Fibroblast of skin of right biceps (primary cell): ENCODE measurements at places on chromosomes 2 and 18.
A peak's percentile ranks its signal among the peaks of the same experiment; 100 is the strongest.

GRCh38 chr2:72678024-72678423 is 147.8 kb downstream of the EXOC6B start:
- DNase-seq, result no peak

GRCh38 chr2:207397917-207398655 is 131.7 kb upstream of the CREB1 start:
- DNase-seq, result peak; percentile 61

GRCh38 chr2:170464268-170464667 is 250.9 kb upstream of the SP5 start:
- no peak for DNase-seq

- no peak for DNase-seq
Observed at GRCh38 chr2:232368311-232368731, 10.2 kb upstream of the ALPP start.

GRCh38 chr2:79189465-79189864 is 29.9 kb upstream of the REG3A start:
- DNase-seq, result no peak

- no peak for DNase-seq
Observed at GRCh38 chr2:158776231-158776630, 18.9 kb upstream of the DAPL1 start.

DNA sequence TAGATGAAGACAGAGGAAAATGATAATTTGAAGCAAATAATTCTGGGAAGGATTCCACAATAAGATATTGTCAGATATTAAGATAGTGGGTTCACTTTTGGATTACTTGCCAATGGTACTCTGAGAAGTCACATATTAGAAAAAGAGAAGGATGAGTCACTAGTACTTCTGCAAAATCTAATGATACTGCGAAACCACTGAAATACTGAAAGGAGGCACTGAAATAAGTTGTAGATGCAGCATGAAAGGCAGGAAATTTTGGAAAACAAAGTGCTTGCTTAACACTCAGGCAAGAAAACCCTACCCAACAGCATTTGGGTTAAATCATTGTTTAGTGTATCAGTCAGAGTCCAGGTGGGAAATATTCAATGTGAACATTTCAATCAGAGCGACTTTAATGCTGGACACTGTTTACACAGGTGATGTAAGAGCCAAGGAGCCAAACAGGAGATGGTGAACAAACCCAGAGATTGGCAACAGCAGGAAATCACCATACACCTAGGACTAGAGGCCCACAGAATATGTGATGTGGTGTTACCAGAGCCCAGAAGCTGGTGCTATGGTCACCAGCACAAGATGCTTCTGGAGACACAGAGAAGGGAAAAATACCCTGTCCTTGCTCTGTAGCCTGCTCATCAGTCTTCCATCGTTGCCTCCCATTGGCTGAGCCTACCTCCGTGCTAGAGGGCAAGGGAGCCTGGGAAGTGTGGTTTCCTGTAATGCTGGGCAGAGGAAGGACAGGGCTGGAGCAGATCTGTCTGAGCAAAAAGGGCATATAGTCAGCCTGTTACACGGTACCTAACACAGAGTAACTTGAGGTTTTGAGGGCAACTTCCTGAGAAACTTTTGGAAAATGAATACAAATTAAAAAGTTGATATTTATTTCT is 204.7 kb upstream of the ITGA4 start:
- no peak for DNase-seq

DNA sequence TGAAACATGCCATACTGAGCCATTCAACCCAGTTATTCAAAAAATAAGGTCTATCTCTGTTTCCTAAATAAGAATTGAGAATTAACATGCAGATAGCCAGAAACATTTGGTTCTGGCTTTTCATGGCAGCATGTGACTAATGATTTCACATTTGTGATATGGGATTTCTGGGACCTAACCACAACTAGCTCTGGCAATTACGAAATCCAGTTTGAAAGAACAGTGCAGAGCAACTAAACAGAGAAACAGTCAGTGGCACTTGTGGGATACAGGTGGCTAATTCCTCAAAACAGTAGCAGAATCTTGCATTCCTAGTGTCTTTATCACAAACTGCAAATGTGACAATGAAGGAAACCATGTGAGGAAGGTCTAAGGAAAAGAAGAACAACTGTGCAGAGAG is 637.8 kb upstream of the CHAC2 start:
- DNase-seq, result peak; percentile 83

DNA sequence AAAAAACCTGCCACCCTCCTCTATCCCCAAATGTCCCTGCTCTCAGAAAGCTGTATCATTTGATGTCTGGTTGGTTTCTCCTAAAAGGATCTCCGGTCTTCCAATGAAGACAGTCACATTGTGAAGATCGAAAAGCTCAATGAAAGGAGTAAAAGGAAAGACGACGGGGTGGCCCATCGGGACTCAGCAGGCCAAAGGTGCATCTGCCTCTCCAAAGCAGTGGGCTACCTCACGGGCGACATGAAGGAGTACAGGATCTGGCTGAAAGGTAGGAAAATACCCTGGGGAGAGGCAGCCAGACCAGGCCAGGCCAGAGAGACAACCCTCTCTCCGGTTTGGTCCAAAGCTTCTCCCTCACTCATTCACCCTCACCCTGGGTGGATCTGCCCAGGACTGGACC is 10.3 kb downstream of the SLC14A2 start:
- DNase-seq, result no peak

- no peak for DNase-seq
Observed at GRCh38 chr2:181376442-181376841, 80.7 kb upstream of the ITGA4 start.

DNA sequence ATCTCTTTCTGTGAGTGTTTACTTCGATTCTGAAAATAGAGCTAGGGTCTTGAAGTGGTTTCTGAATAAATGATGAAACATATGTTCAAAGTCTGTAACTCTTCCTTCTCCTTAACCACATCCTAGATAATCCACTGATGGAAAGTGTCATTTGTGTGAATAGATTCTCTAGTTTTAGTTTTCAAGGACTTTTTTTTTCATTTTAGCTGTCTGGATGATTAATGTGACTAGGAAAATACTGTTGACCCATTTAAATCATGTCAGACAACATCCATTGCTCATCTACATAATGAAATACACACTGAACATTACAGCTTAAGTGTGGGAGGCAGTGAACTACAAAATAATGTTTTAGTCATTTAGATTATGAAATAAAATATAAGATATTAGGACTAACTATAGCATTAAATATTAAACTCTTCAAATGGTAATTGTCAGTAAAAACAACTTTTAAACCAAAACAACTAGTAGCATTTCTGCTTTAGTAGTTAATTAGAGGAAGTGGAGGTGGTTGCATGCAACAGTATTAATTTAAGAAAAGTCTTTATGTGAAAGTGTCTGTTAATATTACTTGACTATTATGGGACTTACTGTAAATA is 39.1 kb upstream of the DLX1 start:
- peak; percentile 40 for DNase-seq

GRCh38 chr2:128162266-128162665 is 71.3 kb downstream of the UGGT1 start:
- DNase-seq, result no peak

DNA sequence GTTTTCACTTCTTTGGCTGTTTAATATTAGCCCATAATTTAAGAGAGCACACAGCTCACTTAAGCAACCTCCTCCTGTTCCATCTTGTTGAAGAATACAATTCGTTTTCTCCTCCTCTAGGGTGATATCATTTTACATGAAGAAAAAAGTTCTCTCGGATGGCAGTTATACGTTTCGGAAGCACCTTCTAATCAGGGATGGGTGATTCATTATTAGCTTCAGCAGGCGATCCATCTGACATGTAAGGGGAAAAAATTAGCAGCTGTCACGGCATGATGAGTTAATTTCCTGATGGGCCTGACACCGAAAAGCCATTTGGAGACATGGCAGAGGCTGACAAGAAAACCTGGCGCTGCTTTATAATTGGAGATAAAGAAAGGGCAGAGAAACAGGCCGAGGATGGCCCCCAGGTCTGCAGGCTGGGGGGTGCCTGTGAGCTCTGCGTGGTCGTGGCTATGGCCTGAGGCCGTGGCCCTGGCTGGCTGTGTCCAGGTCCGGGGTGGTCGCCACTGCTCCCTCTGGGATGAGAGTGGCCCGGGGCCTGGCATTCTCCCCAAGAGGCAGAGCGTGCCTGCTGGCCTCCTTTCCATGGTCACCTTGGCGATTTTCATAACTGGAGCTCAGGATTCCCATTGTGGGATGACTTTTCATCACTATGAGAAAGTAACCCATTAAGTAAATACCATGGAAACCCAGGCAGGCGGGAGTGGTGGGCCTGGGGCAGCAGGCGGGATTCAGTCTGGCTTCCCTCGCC is 140.1 kb downstream of the PTGR3 start:
- DNase-seq, result peak; percentile 6

- no peak for DNase-seq
Observed at GRCh38 chr2:215833531-215834162, 179.7 kb downstream of the MREG start.

GRCh38 chr2:178674122-178674521 is 133.1 kb downstream of the TTN start:
- no peak for DNase-seq

DNA sequence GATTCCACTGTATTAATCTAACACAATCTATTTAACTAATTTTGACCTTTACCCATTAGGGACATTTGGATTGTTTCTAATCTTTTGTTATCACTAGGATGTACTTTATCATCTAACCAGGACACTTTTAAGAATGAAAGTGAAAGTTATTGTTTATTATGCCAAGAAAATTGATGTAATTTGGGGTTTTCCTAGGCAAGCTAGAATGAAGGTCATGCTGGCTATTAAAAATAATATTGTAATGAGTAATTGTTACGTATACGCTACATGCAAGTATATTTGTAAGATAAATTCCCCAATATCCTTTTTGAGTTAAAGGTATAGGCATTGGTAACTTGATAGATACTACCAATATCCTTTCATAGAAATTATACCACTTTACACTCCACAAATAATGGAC is 74.6 kb downstream of the COL5A2 start:
- peak; percentile 23 for DNase-seq

- DNase-seq, result peak; percentile 80
Observed at GRCh38 chr2:1553671-1554295, 140.5 kb downstream of the TPO start.

- DNase-seq, result no peak
Observed at GRCh38 chr2:43241558-43241957, 15.2 kb upstream of the ZFP36L2 start.

DNA sequence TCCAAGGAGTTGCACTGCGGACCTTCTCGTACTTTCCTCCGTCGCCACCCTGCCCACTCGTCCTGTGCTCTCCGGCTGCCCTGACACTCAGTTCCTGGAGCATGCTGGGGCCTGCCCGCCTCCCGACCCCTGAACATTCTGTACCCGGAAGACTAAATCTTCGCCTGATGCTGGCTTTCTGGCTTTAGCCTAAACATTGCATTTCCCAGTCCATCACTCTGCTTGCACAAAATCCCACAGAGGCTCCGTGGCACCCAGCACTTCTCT is 550 bp upstream of the SFXN5 start:
- DNase-seq, result no peak

GRCh38 chr2:86256982-86257381 is 57.7 kb downstream of the MRPL35 start:
- no peak for DNase-seq

GRCh38 chr18:22734791-22735627 is 198.1 kb upstream of the RBBP8 start:
- peak; percentile 78 for DNase-seq

DNA sequence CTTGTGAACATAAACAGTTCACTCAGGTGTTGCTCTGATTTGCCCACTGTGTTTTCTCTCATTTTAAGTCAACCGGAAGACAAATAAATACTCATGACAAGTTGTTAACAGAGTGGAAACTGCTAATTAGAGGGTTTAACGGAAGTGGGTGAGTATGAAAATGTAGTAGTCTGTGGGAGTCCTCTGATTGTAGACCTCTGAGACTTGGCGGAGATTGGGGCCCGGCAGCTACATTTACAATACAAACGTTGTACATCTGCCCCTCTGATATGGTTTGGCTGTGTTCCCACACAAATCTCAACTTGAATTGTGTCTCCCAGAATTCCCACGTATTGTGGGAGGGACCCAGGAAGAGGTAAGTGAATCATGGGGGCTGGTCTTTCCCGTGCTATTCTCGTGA is 107.3 kb upstream of the FAM98A start:
- DNase-seq, result no peak

GRCh38 chr2:8554296-8554806 is 127.5 kb upstream of the ID2 start:
- no peak for DNase-seq

- no peak for DNase-seq
Observed at GRCh38 chr18:38313831-38314230, 748.2 kb upstream of the CELF4 start.

DNA sequence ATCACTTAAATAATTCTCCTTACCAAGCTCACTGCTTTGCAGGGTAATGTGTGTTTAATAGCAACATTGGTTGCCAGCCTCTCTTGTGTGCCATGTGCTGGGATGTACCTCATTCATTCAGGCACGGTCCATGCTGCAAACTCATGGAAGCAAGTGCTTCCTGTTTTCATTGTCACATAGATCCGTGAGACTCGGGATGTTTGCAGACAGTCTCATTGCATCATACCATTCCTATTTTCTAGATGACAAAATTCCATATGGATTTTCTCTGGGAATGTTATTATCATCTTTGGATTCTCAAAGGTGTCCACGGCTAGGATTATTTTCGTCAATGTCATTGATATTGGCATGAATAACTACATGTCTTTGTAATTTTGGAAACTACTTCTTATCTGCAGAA is 60.0 kb upstream of the HDAC4 start:
- no peak for DNase-seq

GRCh38 chr18:32243358-32243757 is 53.5 kb downstream of the MEP1B start:
- no peak for DNase-seq

DNA sequence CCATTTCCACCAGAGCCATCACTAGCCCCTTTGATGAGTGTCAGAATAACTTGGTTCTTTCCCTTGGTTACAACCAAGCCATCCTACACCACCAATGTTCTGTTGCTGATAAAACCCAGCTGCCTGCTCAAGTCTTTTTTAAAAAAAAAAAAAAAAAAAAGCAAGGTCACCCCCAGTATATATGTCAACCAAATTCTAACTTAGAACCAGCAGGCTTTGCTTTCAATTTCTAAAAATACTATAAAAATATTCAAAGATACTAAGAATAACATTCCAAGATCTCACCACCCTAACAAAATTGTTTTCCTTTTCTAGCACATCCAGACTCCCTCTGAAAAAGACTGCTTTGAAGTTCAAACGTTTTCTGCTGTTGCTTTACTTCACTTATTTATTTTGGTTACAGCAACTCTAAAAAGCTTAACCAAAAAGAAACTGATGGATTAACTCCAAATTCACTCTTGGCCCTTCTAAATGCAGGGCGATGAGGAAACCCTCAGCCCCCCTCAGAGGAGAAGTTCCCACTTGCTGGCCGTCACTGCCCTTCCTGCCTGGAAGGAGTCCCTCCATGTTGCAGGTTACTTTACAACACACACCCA is 10.9 kb downstream of the UXS1 start:
- DNase-seq, result peak; percentile 9

GRCh38 chr2:68906716-68907115 is 35.5 kb upstream of the BMP10 start:
- DNase-seq, result no peak

DNA sequence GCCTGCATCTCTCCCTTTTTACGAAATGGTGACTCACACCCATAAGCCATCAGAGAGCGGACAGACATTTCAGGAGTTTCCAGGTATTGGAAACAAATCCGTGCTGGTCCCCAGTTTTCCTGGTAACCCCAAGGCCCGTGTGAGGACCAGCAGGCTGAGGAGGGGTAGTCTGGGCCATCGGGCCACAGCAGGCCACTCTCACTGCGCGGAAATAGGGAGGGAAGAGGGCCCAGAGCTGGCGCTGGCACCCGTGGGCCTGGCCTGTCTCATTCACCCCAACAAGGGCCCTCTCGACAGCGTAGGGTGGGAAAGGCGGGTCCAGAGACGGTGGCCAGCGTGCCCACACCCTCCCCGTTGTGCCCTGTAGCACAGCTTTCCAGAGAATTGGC is 13.7 kb upstream of the FAHD2A start:
- DNase-seq, result no peak
